ENCODE measurements at places on chromosomes 1 and 21.
A peak's percentile ranks its signal among the peaks of the same experiment; 100 is the strongest.

DNA sequence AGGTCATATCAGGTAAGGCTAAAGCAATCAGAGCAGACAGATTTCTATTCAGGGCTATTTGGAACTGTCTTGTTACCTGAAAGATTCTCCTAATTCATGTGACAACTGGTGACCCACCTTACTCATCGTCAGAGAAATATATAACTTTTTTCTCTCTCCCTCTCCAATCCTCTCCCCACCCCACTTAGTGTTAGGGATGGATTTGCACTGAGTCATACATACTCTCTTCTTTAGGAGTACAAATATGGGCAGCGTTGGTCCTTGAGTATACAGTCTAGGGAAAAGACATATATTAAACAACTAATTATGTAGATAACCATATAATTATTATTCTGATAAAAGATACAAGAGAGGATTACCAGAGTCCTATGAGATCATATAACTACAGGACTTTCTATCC, 246.3 kb downstream of the HHIPL2 start:
- no peak for DNase-seq

GRCh38 chr1:84164161-84164560, 20.1 kb downstream of the PRKACB start:
- DNase-seq, result no peak

DNA sequence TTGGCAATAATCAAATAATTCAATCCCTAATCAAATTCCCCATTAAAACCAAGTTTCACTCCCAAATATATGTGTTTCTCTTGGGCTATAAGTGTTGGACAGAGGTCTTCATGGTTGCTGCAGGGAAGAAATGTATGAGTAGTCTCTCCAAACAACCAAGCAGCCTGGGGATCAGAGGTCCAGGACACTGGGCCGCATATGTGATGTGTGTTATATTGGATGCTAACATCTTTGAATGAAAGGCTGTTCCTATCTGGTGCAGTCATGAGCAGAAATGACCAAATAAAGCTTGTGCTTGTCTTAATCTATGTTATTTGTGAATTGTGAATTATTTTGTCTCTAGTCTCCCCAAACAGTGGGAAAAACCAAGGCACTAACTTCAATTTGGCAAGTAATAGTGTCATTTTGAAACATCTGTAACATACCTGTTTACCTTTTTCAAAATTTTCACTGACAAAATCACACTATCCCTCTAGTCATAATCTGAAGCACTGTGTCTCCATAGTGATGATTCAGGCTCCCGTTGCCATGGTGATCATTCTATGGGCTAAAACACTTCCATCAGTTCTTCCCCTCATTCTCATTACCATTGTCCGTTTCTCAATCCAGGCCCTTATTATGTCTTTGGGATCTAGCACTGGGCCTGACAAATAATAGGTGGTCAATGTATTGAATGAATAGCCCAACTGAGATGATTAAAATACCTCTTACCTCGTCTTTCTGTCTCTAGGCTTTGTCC, 12.5 kb upstream of the TADA1 start:
- DNase-seq, result no peak

- DNase-seq, result no peak
These were observed 2.6 kb downstream of the IRF2BP2 start for GRCh38 chr1:234607109-234608024.

- peak; percentile 42 for DNase-seq
These were observed 33.2 kb upstream of the CD2 start for GRCh38 chr1:116721039-116721405.

DNA sequence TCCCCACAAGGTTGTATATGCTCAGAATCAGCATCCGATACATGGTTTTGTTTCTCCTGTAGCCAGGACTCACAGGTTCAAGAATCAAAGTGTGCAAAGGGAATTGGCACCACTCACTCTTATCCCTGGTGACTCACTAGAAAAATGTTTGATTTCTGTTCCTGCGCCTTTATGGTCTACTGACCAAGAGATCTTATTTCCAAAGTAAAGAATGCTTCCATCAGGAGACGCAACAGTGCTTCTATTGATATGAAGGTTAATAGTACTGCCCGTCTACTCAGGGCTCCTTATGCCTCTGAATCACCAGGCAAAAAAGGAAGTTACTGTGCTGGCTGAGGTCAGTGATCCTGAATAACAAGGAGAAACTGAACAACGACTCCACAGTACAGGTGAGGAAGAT, 1392.0 kb upstream of the PRMT6 start:
- no peak for DNase-seq

DNA sequence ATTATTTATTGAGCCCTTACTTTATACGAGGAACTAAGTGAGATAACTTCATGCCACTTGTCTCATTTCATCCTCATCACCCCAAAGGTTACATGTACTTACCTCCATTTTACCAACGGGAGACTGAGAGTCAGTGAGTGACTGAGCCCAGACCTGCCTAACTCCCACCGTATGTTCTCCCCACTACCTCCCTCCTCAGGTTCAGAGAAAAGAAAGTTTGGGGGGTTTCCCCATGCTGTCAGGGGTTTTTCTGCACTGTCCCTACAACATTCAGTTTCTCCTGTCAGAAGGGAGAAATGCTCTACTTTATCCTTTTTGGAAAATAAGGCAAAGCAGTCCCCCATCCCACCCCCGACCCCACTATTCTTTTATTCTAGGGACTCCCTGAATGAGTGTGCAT, 32.9 kb downstream of the FAM78B start:
- no peak for DNase-seq

GRCh38 chr1:94068096-94068998, 52.6 kb downstream of the ABCA4 start:
- DNase-seq, result no peak

- no peak for DNase-seq
These were observed 14.5 kb downstream of the SLAMF7 start for GRCh38 chr1:160753594-160753993.

DNA sequence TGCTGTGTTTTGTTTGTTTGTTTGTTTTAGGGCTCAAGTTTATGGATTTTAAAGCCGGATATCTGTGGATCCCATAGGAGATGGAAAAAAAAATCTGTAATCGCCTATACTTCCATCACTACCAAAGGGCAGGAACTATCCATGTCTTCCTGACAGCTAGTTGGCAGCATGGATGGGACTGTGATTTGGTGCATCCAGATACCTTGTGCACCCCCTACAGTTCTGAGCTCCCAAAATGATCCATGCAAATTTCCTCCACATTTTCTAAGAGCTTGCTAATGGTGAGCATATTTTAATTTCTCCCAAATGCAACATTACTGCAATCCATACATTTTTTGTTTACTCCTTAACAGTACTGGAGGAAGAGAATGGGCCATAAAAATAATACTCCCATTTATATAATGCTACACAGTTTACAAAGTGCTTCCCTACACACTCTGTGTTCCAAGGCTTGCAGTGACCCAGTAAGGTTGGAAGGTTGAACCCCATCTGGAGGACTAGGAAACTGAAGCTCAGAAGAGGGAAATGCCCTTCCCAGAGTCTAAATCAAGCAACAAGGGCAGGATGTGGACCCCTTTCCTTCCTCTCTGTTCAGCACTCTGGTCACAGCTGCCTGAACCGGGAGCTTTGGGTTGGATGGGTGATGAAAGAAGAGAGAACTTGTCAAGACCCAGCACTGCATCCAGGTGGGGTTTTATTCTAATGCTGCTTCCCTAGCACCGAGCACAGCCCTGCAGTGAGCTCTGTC, 48.0 kb downstream of the CAPN8 start:
- no peak for DNase-seq

DNA sequence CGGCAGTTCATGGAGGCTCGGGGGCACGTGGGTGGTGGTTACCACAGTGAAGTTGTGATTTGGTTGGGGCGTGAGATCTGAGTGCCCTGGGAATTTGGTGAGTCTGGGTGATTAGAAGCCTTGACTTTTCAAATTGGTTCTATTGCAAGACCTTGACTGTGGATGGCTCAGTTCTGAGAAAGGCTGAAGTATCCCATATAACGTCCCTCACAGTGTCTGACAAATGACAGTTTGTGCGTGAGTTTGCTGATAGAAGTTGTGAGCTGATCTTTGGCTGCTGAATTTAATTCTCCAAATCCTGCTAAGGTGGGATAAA, 549 bp downstream of the MSH4 start:
- DNase-seq, result no peak

- no peak for DNase-seq
These were observed 94.0 kb downstream of the KCND3 start for GRCh38 chr1:111895469-111895868.

- DNase-seq, result no peak
These were observed 978 bp downstream of the PRDM15 start for GRCh38 chr21:41877901-41878830.

DNA sequence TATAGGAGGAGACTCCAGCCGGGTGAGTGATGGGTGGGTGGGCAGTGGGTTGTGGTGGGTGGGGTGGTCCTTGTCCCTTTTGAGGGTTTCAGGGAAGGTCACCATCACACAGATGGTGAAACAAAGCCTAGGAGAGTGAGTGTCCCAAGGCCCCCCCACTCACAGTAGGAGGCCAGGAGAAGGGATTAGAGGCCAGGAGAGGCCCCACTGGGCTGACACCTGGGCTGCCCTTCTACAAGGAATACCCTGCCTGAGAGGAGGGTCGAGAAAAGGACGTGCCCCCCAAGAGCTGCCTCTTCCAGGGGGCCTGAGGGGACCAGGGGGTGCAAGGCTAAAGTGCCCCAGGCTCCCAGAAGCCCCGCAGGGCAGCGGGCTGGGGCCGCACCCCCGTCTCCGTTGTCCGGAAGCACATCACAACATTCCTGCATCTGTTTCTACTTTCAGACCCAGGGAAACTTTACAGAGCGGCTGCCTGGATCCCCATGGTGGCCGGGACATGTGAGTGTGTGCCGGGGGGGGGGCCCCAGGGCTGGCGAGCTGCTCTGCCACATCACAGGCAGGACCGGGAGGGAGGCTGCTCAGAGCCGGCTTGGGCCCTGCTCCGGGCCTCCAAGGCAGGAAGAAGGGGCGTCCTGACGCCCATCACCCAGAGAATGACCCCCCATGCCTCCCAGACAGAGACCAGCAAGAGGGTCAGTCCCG, 68.2 kb downstream of the ARHGEF16 start:
- DNase-seq, result no peak

DNA sequence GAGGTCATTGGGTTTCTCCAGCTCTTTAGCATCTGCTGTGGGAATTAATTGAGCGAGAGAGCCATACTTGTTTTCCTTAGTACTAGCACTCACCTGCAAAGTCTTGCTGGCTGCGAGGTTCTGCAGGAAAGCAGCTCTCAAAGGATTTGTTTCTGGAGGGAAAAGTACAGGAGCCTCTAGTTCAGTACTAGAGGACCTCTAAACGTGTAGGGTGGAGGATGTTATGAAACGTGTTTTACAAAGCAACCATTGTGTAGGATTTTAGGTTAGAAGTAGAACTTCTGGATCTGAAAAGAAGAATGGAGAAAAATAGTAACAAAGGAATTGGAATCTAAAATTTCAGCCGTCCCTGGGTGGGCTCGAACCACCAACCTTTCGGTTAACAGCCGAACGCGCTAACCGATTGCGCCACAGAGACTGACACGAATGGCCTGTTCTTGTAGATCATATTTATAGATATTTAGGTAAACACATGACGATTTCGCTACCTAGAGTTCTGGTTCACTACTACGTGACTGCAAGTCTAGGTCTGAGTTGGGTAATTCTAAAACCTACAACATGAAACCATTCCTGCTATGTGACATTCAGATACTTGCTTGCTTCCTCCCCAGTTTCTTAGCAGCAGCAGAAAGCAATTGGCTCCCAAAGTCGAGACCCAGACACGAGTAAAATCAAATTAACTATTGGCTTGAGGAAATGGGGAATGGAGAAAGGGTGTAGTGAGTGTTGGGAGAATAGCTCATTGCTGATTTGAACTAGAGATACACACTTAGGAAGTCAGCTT, 60.2 kb upstream of the CFAP126 start:
- DNase-seq, result no peak

DNA sequence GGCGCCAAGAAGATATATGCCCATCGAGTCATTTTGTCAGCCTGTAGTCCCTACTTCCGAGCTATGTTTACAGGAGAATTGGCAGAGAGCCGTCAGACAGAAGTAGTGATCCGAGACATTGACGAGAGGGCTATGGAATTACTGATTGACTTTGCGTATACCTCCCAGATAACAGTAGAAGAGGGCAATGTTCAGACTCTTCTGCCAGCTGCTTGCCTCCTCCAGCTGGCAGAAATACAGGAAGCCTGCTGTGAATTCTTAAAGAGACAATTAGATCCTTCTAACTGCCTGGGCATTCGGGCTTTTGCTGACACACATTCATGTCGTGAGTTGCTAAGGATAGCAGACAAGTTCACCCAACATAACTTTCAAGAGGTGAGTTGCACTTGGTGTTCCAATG, 19.1 kb downstream of the KLHL20 start:
- no peak for DNase-seq
